ENCODE measurements at places on chromosomes 7 and 10.

GRCh38 chr7:30193336-30193943 is 58.7 kb downstream of the MTURN start:
- DNase-seq = no peak

DNA sequence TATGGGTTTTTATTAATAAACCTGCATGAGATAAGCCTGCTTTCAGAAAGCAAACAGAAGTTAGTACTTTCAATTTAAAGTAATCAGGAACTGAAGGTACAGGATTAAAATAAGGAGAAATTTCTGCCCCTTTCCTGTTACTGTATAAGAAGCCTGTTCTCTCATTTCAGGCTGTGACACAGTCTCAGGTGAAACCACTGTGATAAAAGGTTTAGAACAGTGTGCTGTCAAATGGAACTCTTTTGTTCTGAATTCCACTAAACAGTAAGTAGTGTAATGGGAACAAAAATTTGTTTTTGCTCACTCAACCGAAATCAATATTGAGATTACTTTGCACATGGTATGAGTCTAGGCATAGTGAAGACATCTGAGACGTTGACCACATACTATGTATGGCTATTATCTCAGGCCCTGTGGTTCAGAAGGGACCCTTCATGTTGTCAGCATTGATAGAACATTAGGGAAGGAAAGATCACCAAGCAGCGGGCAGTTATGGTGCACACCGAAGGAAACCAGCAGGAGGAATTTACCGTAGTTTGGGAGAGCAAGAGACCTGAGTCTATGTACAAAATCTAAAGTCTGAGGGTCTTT is 14.9 kb downstream of the HEPACAM2 start:
- no peak for DNase-seq

DNA sequence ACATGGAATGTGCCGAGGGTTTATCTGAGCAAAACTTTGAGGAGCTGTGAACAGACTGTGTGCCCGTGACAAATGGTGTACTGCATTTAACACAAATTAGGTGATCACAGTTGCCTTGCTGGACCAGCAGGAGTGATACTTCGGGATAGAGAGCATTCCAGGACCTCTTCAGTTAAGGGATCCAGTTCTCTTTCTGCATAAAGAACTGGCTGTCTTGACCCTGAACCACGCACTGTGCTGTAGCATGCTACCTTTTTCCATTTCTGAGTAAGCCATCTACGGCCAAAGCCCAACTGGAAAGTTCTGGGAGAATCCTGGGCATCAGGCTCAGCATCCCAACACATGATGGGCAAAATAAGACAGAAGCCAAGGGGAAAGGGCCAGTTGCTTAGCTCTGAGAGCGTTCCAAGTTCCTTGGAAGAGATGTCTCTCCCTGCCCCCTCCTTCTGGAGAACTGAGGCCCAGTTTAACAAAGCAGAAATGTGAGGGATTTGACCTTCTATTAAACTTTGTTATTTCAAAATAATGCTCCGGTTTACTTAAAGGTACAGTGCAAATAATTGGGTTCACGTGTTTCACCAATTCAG is 37.9 kb upstream of the ADD3 start:
- DNase-seq = no peak

DNA sequence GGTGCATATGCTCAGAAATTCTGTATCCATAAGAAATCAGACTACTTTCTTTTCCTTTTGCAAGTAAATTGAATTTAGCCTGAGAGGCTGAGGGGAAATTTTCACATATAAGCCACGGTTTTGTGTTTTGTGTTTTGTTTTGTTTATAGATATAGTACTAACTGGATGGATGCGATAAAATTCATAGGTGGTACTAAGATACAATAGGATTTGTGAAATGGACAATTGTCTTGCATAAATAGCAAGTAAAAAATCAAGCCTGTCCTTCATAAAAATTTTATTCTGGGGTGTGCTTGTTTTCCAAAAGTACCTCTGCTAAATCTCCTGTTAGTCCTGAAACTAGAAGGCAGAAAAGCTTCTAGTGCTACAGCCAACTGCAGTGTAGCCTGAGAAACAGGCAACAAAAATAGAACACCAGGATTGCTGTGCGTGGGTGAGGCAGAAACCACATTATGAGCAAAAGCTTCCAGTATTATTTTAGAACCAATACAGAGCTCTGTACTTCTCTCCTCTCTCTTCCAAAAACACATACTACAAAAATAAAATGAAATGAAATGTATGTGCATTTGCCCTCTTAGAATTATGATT is 634 bp upstream of the HDAC9 start:
- no peak for DNase-seq

DNA sequence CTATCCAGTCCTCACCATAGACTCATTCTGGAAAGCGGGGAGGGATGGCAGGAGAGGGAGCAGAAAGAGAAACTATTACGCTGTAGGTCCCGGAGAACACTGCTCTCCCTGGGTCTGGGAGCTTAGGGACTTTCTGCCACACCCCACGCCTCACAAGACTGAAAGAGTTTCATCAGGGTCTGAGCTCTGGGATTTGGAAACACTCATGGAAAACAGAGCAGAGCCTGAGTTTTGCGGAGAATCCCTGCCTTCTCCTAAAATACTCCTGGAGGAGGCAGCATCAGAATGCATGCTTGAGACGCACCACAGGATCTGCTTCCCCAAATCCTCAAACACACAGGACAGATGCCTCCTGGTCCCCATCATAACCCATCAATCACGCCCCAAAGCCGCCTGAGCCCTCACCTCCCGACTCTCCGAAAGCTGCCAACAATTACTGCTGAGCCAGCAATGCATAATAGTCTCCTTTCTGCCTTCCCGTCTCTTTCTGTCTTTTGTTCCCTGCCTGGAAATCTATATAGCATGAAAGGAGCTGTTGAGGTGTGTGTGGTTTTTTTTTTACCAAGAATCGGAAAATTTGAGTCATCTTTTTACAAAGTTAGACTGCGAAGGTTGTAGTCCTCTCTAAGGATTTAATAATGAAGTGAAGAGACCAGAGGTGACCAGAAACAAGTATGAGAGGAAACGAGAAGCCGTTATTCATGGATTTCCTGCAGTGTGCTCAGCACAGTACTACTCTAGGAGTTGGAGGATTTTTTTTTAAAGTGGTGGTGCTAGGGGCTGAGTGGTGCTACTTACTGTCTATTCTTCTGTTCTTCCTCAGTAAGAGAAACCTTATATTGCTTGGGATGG is 37.7 kb downstream of the ASB13 start:
- DNase-seq = no peak

DNA sequence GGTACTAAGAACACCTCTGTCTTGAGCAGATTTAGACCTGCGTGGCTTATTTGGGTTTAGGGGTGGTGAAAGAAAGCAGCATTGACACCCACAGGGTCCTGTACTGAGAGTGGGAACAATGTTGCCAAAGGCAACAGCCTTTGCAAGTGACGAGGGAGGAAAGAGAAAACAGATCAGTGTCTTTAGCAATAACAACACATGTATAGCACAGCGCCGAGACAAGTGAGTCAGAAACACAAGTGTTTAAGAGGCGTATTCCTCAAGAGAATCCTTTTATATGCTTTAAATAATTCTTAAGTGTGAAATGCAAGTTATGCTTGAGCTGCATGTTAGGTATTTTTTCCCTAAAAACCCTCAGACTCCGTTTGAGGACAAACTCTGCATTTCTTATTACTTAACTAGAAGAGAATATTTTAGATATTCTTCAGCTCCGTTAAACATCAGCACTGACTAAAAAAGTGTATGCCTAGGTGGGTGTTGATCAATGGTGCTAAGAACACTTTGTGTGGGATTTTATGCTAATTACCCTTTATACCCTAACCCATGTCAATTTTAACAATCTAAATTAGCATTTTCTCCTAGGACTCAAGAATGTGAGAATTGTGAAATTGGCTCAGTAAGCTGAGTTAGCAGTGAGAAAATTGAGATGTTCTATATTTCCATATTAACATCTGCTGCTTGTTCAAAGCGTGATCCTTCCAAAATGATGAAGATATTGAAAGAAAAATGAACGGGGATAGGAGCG is 1095.4 kb upstream of the CELF2 start:
- DNase-seq = no peak

DNA sequence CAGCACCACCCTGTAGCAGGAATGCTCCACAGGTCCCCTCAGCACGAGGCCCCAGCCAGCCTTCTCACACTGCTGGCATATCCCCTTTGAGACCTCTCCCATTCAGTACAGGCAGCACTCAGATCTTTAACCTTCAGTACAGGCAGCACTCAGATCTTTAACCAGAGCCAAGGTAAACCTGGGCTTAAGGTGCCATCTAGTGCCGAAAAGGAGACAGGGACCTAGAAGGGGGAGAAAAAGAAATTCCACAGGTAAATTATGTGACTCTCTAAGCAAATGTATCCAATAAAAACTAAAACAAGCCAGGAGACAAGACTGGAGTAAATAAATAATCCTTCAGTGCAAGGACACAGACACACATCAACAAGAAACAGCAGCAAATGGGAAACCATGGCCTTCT is 358.6 kb downstream of the PTPRN2 start:
- no peak for DNase-seq

- DNase-seq = peak; percentile 3
Measured at GRCh38 chr10:94402843-94403379, 570 bp downstream of the TBC1D12 start.

DNA sequence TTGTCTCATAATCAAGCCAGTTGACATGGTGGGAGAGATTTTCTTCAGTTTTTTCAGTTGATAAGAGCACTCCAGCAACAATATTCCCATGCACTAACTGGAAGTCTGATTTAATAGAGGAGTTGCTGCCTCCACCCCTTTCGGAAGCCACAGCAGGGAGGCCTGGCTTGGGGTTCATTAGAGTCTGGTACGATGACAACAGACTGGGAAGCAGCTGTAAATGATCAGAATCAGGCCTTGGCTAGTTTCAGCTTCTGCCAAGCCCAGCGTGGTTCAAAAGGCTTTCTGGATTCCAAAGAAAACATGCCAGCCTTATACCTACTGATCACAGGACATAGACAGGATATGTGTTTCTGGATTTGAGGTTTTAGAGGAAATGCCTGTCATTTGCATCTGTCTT is 274.0 kb downstream of the CSTF2T start:
- DNase-seq = no peak

DNA sequence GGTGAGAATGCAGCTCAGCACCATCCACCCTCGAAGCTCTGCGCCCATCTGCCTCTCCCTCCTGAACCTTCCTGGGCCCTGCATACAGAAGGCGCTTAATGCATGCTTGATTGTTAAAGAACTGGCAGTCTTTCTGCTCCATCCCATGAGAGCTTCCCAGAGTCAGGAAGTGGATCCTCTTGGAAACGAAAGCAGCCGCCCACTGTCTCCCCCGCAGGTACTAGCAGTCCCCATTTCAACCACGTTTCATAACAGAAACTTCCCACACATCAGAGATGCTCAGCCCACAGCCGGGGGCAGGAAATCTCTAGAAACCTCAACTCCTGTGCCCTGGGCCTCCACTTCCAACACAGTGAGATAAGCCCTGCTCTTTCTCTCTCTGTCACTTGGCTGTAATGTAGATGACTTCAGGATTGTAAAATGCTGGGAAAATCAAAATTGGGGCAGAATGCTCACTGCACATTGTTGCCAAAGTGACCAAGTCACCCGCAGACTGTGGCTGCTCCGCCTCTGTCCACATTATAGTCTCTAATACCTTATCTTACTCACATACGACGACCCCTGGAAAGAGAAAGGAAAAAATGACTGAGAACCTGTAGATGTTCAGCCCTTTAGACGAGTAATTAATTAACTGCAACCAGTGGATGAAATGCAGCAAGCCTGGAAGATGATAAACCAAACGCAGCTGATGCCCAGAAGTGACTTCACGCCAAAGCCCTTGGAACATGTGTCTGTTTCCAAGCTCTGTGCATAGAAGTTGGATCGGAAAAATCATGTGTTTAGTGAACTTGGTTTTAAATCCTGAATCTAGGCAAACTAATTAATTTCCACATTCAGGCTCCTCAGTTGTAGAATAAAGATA is 28.5 kb downstream of the GSDME start:
- DNase-seq = peak; percentile 38

- DNase-seq = no peak
Measured at GRCh38 chr7:64310426-64310825, 3.3 kb upstream of the ZNF736 start.

- no peak for DNase-seq
Measured at GRCh38 chr10:89085153-89085552, 94.6 kb downstream of the FAS start.

DNA sequence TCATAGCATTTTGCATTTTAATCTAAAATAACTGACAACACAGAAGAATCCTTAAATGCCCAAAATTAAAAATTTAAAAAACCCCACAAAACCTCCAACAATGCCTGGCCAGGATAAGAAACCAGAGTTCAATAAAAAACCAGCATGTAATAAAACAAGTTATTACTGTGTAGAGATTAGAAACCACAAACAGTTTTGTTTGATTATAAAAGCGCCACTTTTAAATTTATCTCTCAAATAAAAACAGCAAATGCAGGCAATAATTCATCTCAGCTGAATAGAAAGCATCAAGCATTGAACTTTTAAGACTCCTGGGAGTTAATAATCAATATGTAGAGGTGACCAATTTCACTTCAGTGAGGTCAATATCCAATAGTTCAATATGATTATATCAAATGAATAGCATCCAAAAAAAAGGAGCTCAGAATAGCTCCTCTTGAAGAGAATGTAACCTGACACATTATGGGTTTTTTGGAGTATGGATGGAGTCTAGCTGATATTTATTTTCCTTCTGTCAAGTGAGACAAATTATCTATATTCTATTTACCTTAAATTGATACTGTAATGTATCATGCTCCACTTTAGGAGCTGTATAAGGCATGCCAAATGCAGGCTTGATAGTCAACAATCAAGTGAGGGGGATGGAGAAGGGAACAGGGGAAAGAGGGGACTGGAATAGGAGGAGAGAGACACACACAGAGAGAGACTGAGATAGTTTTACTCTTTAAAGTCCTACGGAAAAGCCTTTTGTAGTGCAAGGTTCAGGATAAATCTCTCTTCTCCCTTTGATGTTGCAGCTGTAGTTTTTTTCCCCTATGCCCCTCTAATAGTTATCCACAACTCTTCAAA is 130.9 kb downstream of the RSU1 start:
- DNase-seq = no peak

GRCh38 chr10:78229489-78229888 is 195.8 kb downstream of the RPS24 start:
- DNase-seq = no peak

- DNase-seq = no peak
Measured at GRCh38 chr7:151637781-151638261, 118.1 kb upstream of the RHEB start.

- DNase-seq = no peak
Measured at GRCh38 chr7:108525327-108525984, 479 bp downstream of the PNPLA8 start.

GRCh38 chr10:118698421-118698820 is 56.3 kb downstream of the CACUL1 start:
- peak; percentile 86 for DNase-seq

GRCh38 chr10:89391907-89392756 is at the start of gene IFIT1:
Gene IFIT1, plus strand, starts transcription at chr10:89392623. Its CDS starts 90 bp downstream, at chr10:89392713.
- DNase-seq = peak; percentile 25
